ENCODE measurements at places on chromosomes 1 and 21. TPM values are rescaled to one million over a fixed set of nuclear protein-coding genes. Genes with fewer than 3 reads are reported as not detected.

Gene GAS5
- total RNA-seq, result 466 TPM

- no peak for DNase-seq
These were observed 52.9 kb downstream of the LRRC8D start for GRCh38 chr1:89873770-89874169.

DNA sequence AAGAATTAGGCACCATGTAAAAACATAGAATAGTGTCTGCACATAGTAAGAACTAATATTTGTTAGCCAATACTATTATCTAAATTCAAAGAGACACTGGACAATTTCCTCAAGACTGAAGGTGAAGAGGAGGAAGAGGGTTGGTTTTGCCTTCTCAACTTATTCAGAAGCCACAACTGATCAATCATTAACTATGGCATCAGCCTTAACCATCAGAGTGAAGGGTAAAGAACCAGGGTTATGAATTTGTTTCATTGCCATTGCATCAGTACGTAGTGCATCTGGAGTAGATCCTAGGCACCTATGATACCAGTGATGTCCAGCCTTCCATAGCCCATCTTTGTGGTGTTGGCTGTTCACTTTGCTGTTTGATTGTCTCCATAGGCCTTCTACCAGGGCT lies 421.7 kb upstream of the DEPDC1 start:
- DNase-seq, result no peak

Gene RIPPLY3
- not detected for total RNA-seq

GRCh38 chr1:86318436-86318835 lies 77.7 kb downstream of the ODF2L start:
- DNase-seq, result no peak

DNA sequence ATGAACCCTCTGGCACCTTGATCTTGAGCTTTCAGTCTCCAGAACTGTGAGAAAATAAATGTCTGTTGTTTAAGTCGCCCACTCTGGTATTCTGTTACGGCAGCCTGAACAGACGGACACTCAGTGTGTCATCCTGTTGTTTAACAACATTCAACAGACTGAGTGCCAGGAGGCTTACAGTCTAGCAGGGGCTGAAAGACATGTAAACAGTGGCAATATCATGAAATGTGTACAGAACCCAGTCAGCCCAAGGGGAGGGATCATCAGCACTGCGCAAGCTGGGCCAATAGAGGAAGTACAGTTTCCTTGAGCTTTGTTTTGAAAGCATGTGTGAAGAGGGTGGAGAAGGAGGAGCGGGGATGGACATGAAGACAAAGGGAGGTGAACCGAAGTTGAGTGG lies 13.6 kb downstream of the DIP2A start:
- no peak for DNase-seq

DNA sequence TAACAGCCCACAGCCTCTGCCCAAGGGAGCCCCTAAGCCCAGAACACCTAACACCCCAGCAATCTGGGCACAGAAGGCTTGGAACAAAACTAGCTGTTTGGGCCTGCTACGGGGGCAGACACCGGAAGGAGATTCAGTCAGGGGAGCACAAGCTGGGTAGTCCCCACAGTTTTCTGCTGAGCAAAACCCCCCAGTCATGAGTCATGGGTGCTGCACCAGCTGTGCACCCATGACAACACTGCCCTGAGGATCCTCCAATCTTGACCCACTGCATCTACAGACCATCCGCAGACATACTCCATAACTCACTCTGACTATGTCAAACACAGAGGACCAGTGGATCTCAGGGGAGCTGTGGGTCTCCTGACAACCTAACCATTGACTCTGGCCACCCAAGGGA lies 105.1 kb downstream of the LRIG2 start:
- no peak for DNase-seq

DNA sequence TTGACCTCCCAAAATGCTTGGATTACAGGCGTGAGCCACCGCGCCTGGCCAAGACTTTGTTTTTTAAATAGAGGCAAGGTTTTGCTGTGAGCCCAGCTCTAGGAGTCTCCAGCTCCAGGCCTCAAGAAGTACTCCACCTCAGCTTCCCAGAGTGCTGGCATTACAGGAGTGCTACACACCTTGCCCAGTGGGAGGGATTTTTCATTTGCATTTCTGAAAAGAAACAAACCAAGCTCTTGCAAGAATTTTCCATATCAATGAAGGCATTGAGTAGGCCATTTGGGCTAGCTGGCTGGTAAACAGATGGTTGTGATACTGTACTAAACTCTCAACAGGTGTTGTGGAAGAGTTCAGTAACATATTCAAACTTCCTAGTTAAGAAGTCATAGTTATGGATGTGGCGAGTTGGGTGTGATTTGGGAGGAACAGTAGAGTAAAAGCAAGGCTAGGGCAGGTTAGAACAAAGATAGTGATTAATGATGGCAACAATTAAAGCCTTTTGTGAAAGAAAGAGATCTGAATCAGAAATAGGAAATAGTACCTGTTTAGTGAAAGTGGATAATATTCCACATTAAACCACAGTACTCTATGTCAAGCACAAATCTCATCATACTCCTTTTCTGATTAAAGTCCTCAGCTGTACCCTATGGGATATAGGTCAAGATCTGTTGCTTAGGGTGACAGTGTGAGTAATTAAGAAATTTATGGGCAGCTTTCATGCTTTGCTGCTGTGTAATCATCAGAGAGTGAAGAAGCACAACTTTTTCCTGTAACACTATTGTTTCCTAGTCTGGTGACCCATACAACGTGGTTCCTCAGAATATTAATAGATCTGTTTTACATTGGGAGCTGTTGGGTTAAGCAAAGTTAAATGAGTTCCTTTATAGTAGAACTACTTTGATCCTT lies 10.7 kb downstream of the AKIRIN1 start:
- no peak for DNase-seq

DNA sequence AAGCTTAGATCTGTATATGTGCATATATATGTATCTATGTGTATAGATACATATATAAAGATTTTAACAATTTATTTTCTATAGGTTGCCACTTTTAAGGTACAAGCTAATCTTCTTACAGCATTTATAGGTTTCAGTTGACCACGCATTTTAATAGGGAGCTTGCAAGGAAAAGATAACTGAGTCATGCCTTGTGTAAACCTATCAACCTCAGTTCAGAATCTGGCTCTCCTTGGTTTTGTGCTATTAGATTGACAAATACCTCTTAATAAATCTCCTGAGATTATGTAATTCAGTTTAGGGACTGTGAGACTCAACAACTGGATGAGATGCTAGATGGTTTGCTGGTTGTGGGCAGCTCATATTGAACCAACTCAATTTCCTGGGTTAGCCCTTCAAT lies 114.7 kb upstream of the SERBP1 start:
- DNase-seq, result no peak

GRCh38 chr1:225963735-225964530 lies 22.9 kb upstream of the LEFTY2 start:
- no peak for DNase-seq

DNA sequence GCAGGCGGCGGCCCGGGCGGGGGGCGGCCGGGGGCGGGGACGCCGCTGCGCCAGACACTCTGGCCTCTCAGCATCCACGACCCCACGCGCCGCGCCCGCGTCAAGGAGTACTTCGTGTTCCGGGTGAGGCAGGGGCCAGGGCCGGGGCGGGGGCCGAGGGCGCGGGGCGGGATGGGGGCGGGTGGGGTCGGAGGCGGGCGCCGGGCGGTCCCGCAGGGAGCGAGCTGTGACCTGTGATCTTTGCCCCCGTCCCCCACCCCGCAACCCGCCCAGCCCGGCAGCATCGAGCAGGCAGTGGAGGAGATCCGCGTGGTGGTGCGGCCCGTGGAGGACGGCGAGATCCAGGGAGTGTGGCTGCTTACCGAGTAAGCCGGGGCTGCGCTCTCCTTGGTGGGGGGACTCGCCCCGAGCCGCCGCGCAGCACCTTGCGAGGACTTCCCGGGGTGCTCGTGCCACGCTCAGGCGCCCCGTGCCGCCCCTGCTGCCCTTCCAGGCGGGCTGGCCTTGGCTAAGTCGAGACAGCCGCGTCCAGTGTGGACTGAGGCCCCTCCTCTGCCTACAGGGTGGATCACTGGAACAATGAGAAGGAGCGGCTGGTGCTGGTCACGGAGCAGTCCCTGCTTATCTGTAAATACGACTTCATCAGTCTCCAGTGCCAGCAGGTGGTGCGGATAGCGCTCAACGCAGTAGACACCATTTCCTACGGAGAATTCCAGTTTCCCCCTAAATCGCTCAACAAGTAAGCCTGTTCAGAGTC lies 514 bp downstream of the TPRG1L start:
- DNase-seq, result no peak

Gene TDRD5
- total RNA-seq, result not detected

DNA sequence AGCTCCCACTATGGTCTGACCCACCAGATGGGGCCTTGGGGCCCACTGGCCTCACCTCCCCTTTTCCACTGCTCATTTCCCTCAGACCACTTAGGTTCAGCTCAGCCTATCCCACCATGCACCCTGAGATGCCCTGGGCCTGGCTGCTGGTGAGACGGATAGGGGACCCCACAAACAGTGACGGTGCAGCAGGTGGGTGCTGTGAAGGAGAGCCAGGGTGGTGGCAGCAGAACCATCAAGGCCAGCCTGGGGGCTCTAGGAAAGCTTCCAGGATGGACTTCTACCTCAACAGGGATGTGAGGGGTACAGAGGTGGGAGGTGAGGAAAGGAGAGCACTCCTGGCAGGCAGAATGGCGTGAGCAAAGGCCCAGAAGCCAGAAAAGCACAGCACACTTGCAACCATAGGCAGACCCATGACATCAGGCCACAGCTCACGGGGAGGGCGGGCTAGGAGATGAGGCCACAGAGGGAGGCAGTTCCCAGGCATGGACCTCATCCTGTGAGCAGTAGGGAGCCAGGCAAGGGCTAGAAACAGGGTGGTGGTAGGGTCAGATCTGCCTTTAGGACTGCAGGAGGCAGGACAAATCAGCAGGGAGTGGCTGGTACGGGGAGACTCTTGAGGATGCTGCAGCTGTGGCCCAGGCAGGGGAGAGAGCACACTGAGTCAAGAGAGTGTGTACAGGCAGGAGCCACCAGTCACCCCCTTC lies 23.1 kb downstream of the CYB5RL start:
- no peak for DNase-seq

Gene IFFO2
- total RNA-seq, result 34.6 TPM

DNA sequence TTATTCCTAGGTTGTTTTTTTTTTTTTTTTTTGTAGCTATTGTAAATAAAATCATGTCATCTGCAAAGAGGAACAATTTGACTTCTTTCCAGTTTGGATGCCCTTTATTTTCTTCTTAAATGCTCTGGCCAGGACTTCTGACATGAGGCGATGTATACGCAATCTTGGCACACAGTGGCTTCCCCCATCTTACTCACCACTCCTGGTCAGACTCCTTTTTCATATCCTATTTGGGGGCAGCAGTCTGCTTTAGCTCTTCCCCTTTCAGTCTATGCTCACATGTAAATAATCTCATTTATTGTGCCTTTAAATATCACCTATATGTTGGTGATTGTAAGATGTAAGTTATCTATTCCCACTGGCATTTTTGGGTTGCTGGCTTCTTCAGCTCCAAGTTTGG lies 56.1 kb downstream of the SLAMF6 start:
- no peak for DNase-seq

GRCh38 chr1:186957314-186957713 lies 128.6 kb downstream of the PLA2G4A start:
- DNase-seq, result no peak

- no peak for DNase-seq
These were observed 4.8 kb upstream of the SRP9 start for GRCh38 chr1:225772848-225773247.

Gene HSF2BP
- 2.7 TPM for total RNA-seq

Gene CYP4A11
- total RNA-seq, result not detected

DNA sequence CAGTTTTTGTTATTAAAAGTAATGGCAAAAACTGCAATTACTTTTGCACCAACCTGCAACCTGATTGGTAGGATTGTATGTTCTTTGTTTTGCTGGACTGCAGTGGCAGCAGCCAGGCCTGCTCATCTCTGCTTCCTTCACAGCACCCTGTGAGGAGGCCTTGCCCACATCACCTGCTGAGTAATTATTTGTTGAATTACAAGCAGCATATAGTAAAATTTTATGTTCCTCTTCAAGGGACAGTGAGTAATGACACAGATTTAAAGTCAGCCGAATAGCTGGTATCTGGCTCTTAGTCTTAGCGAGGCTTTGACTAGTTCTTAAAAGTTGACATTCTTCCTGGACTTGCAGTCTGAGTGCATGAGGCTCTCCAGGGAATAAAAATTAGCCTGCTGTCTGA lies 435.1 kb downstream of the PRDM2 start:
- DNase-seq, result no peak

- DNase-seq, result no peak
These were observed 98.3 kb downstream of the GLIS1 start for GRCh38 chr1:53640701-53641075.

Gene PLA2G5
- 2.7 TPM for total RNA-seq

DNA sequence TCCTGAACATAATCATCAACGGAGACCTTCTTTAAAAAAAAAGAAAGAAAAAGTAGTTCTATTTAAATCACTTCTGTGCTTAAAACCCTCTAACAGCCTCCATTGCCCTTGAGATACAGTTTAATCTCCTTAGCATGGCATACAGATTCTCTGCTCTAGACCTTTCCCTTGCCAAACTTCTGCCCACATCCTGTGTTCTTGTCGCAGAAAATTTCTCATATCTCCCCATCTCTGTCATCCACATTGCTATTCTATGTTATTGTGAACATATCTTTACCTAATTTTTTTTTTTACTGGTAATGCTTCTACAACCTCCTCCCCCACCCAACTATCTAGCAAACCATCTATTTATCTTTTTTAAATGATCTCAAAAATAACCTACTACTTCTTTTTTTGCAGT lies 135.7 kb upstream of the PROX1 start:
- no peak for DNase-seq

Gene SEMA4A
- 18.7 TPM for total RNA-seq

Gene GBP6
- 23.1 TPM for total RNA-seq

GRCh38 chr1:201119206-201120197 lies 7.3 kb upstream of the CACNA1S start:
- no peak for DNase-seq

GRCh38 chr1:101167891-101168290 lies 68.9 kb upstream of the S1PR1 start:
- no peak for DNase-seq

Gene KRTAP7-1
- not detected for total RNA-seq

GRCh38 chr1:210922666-210923065 lies 211.3 kb downstream of the KCNH1 start:
- no peak for DNase-seq

DNA sequence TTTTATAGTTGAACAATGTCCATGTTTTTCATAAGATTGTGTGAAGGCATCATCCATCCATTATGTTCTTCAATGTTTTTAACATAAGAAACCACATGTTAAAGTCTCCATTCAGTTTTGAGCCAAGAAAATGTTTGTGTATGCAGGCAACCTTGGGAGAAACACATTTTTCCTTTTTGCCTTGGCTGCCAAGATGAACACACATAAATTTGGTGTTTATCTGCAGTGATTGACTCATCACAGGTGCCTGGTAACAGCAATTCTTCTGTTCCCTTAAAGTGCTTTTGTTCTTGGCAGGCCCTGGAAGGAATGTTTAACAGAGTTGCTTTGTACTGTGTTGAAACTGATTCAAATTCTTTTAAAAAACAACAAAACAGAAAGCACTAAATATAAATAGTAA lies 709.9 kb upstream of the ADGRL4 start:
- DNase-seq, result no peak

Gene TLR5
- total RNA-seq, result 15.2 TPM

Gene GBP5
- 4.2 TPM for total RNA-seq

Data from vagina (tissue), 2 donors.